Aorta (tissue), 5 donors: ENCODE measurements at places on chromosomes 7 and 10.

DNA sequence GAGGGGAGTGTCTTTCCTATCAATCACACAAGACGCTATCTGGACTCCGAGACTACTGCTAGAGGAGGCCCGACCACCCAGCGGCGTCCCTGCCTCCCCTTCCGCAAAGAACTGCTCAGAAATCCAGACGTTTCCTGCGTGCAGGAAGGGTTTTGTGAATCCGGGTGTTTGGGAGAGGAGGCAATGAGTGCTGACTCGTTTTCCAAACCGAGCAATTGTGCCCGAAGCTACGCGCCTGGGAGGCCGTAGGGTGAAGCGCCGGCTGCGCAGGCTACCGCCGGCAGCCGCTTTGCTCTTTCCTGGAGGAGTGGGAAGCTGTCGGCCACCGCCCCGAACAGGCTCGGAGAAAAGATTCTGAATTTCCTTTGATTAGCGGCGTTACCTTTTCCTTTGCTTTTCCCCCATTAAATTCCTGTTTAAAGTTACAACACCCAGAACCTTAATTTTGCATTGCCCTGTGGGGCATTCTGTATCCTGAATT lies 5.3 kb downstream of the VAX1 start:
- DNase-seq, result no peak

- DNase-seq, result no peak
Measured at GRCh38 chr7:115475206-115475605, 553.3 kb downstream of the MDFIC start.

DNA sequence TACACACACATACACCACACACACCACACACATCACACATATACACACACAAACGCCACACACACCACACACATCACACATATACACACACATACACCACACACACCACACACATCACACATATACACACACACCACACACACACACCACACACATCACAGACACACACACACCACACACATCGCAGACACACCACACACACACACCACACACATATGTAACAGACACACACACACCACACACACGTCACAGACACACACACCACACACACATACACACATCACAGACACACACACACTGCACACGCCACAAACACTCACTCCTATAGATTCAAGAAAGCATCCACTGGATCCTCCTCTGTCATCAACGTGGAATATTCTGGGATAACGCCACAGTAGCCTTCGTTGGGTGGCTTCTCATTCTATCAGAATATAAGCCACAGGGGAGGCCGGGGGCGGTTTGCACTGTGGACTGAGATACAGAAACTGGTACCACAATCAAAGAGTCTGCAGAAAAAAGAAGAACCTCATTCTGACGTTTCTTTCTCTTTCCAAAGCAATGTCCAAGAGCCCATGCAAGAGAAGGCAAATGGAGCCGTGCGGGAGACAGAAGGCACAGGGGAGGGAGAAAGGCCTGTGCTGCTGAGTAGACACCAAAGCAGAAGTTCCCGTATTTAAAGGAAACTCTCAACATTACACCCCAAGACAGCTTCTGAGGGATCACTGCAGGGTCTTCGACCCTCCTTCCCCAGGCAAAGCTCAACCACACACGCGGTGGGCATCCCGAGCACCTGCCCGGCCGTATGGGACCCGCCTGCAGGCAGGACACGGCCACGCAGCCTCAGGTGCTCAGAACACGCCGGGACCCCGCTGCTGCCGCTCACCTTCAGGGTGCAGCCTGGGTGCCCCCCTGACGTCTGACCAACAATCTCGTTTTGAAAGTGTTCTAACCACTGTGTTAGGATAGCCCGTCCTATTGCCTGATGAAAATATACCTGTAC lies 321.2 kb downstream of the DNAJB6 start:
- DNase-seq, result no peak

DNA sequence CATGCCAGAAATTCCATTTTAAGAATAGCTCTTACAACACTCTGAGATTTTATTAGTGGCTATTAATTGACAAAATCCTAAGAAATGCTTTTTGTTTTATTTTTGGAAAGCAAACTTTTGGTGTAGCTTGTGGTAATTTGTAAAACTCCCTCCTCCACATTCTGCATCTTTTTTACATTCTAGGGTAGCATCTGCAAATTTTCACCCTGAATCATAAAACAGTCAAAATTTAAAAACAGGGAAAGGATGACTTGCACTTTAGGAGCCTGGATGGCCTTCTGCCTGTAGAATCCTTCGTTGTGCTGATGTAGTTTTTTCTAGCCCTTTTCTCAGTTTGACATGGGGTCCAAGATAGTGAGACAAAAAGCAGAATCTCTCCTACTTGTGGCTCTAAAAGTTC lies 316.1 kb downstream of the ADRA2A start:
- no peak for DNase-seq

DNA sequence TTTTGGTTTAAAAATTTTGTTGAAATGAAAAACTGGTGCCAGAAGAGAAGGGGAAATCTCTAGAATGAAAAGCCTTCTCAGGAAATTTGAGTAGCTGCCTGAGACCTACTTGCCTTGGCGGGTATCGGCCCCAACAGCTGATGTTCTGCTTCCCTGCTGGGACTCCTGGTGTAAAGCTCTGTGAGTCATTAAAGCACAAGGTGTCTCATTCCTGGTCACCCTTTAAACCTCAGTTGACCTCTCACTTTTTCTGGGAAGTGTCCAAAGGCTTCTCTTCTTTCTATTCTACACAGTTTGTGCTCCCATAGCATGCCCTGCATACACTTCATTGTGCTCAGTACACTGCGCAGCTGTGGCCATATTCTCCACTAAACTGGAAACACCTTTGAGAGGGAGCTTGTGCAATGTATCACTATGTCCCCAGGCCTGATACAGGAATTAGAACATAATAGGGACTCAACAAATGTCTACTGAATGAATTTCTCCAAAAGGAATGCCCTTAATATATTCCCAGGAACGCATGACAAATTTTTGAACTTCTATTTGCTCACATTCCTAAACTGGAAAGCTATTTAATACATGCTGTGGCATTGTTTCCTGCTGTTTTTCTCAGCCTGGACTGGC lies 303.9 kb downstream of the SDHAF3 start:
- DNase-seq, result no peak

- no peak for DNase-seq
Measured at GRCh38 chr10:15897287-15897686, 37.0 kb upstream of the MINDY3 start.

DNA sequence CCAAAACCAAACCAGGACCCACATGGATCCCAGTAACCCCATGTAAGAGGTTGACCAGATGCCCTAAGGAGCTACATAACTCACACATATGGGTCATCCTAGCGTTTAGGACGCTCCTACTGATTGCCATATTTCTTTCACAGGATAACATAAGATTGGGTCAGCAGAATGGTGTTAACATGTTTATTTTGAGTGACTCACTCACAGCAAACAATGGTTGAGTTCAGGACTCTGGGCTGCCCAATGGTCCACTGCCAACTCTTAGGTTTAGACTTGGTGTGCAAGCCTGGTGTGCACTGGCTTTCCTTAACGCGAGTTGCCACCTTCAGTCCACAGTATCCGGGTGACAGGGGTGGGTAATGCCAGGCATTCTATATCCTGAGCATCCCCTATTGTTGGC lies 211.5 kb downstream of the GPAM start:
- no peak for DNase-seq

- DNase-seq, result no peak
Measured at GRCh38 chr10:126283307-126283706, 105.0 kb downstream of the ADAM12 start.
